LNCaP clone FGC (cell line): ENCODE measurements at places on chromosomes 11 and 22.

- no peak for DNase-seq
Measured at GRCh38 chr22:46803936-46804335, 41.5 kb downstream of the TBC1D22A start.

GRCh38 chr22:46460857-46461256, 76.6 kb downstream of the CELSR1 start:
- DNase-seq: no peak

DNA sequence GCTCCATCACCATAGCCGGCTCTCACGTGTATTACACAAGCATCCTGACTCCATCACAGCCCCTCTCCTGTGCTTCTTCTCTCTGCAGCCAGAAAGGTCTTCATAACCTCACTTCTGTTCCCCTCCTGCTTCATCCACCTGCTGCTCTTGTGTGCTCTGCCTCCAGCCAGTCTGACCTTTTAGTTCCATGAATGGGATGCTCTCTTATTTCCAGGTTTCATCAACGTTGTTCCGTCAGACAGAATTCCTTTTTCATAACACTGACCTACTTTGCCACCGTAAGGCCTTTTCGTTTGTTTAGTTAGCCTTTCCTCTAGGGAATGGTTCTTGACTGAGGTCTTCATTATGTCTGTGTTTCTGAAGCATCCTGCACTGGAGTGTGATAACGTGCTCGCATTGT, 18.8 kb downstream of the GRAMD1B start:
- no peak for DNase-seq

DNA sequence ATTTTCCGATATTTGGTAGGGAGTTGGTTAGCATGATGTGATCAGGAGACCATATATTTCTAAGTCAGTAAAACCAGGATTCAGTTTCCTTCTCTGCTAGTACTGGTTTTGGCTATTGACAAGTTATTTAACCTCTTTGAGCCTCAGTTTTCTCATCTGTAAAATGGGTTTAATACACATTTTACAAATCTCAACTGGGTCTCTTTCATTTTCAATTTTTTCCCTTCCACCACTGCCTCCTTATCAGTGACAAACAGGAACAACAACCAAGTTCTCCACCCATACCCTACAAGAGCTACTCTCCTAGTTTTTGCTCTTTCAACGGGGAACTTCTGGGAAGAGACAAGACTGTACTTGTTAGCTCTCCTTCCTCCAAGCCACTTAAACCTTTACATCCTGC, 6.2 kb upstream of the APLP2 start:
- DNase-seq: no peak

GRCh38 chr11:69566001-69566400, 75.0 kb upstream of the CCND1 start:
- no peak for DNase-seq

DNA sequence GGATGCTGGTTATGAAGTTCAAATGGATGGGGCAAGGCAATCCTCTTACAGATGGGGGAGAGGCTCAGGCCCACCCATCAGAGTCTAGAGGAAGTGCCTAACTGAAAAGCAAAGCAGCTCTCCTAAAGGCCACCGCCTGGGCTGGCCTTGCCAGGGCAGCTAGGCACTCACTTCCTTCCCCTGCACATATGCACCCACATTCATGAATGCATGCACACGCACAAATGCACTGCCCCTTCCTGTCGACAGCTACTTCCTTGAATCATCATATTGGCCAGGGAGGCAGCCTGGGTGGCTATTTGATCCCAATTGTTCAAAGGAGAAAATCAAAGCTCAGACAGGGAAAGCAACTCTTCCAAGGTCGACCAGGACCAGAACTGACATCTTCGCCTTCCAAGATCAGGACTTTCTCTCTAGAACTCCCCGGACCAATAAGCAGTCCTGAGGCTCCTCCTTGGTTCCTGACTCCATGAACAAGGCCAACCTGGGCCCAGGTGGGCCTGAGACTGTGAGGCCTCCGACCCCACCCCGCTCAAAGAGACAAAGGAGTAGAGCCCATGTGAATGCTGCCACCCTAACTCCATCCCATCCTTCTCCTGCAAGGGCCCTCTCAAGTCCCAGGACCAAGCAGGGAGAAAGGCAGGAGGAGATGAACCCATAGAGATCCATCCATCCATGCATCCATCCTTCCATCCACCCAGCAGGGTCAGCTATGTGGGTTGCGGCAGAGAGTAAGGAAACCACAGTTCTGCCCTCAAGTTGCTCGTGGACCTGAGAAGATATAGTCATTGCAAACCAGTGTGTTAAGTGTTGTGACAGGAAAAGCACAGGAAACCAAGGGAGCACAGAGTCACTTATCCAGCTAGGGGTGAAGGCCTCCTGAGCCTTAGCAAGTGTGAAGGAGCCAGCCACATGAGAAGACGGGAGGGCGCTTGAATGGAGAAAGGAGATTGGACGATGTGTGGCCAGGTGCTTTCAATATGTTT, 35.4 kb upstream of the LMO1 start:
- DNase-seq: no peak

DNA sequence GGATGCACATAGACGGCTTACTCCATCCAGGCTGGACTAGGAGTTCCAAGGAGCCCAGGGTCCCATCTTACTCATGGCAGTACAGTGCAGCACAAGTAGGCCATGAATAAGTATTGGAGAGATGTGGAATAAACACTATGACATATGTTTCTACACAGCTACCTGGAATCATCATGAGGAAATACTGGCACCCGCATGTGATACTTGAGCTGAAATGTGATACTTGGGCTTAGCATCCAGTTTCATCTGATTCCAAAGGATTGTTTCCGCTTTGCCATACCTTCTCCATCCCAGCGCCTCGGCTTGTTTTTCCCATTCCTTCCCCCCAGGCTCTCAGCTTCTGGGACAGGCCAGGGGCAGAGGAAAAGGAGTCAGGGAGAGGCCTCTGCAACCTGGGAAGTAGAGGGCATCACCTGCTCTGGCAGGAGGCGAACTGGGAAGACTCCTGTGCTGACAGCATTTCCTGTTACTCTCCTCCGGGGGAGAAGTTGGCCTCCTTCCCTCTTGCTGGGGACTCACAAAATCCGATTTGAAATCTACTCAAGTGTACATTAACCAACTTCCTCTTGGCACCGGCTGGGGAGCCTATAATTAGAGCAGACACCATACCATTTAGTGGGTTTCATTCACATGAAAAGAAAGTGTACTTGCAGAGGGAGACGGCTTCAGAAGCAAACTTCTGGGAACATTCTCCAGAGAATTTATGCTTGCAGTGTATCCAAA, 187.8 kb downstream of the MIAT start:
- DNase-seq: no peak
